ENCODE measurements at places on chromosomes 5 and 9.
A peak's percentile ranks its signal among the peaks of the same experiment; 100 is the strongest.

DNA sequence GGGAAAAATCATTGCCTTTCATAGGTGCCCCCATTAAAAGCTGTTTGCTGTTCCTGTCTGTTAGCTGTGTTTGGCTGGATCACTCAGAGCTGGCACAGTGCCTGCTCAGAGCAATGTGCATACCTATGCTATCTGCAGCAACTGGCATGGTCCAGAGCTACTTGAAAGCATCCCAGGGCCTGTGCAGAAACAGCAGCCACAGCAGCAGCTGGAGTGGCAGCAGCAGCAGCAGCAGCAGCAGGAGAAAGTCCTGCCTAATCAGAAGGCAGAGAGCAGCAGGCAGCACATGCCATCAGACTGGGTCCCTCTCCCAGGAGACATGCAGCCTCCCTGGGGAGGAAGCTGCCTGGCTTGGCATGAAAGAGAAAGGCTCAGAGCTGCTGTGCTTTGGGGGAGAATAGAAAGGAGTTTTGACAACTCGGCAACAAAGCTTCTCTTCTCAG lies 243.8 kb upstream of the WWC1 start:
- DNase-seq = no peak

- no peak for DNase-seq
Observed at GRCh38 chr5:107990881-107991810, 320.4 kb upstream of the EFNA5 start.

DNA sequence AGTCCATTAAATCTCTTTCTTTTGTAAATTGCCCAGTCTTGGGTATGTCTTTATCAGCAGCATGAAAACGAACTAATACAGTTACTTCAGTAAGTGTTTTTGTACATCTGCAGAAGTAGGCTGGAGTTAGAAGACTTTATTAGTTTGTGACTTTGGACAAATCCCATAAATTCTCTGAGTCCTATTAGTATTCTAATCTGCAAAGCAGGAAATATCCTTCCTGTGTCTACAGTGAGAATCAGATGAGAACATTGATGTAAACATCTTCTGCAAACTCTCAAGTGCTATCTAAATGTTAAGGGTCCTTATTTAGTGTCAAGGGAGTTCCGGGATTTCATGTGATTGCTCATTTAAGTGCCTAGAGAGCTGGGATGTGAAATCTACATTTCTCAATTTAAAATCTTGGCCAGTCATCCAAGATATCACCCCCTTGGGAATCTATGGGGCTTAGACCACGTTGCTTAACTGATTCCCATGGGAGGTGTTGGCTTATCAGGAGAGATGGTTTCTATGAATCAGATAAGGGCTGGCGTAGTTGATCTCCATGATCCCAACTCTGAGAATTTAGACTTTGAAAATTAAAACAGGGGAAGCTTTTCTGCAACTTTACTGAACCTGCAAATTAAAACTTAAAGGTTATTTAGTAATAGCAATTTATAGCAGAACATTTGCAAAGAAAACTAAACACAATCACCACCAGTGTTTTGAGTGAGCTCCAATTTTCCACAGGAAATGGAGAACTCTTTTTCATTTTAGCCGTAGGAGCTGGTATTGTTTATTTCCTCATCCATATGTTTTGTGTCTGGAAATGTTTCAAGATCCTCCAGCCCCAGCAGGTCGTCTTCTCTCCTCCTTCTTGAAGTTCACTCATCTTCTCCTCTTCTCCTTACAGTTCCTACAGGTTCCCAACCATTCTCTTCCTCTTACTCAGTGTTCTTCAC lies 241.6 kb upstream of the CD180 start:
- no peak for DNase-seq

DNA sequence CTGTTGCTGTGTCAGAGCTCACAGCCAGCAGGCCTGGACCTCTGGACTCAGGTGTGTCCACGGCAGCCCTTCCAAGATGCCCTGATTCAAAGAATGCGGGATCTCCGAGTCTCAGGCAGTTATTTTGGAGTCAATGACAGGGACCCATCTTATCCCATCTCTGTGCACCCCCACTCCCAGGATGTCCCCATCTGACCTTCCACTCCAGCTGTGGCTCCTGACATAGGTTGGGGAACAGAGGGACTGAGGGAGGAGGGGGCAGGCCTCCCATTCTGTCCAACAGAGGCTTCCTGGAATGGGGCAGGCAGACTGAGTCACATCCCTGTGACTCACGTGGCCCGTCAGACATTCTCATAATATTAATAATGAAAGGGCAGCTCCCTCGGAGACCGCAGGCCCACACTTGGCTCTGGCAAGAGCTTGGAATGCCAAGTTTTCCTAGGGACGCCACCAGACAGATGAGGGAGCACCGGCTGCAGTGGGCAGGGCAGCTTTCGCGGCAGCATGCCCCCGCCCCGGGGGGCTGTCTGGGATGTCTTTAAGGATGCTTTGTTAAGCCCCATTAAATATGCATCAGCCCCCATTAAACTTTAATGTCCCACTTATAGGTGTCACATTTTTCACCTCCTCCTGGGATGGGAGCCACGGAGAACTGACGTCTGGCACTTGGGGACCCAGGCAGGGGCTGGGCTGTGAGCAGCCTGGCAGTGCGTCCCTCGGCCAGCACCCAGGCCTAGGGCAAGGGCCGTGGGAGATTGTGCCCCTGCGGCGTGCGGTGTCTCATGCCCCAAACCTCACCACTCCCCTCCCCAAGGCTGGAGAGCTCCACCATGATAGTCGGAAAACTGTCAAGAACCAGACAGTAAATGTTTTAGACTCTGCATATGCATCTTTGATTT lies 23.6 kb upstream of the FIBCD1 start:
- DNase-seq = no peak

- no peak for DNase-seq
Observed at GRCh38 chr9:136062657-136063439, 32.2 kb downstream of the NACC2 start.

DNA sequence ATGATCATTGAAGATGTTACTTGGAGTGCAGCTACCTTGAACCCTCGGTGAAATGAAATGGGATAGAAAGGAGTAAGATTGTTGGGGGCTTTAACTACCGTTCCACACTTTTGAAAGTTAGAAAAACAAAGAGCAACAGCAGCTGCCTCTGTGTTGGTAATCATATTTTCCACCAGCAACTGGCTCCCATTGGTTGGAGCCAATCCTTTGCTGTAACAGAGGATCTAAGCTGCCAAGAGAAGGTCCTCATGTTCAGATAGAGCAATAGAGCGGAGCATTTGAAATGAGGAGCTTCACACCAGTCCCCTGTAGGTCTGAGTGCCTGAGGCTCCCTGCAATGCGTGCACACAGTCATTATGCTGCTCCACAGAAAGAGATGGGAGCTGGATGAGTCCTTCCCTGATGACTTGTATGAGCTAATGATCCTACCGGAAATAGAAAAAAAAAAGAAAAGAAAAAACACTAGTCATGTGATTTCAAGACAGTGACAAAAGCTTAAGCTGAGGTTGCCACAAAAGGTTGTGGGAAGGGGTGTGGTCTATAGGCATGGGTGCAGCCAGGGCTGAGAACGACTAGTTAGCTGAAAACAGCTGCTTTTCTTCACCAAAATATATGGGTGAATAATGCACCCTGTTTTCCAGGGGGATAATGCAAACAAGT lies 300.7 kb downstream of the MLLT3 start:
- DNase-seq = no peak

GRCh38 chr5:125421006-125421405 lies 674.6 kb upstream of the ZNF608 start:
- DNase-seq = no peak

- DNase-seq = no peak
Observed at GRCh38 chr5:101915554-101915953, 380.5 kb downstream of the SLCO4C1 start.

DNA sequence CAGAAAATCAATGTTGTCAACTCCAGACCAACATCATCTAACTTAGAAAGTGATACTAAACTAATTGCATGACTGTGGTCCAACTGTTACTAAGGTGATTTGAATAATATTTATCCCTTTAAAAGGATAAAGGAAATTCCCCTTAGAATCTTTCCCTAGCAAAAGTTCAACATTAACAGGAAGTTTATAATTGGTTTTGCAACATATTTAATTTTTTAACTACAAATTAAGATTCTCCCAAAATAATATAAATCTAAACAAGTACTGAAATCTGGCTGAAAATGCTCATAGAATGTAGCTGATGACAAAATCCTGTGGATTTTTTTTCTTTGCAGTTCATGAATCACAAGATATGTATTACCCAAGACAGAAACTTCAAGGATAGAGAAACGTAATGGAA lies 151.4 kb downstream of the LPAR1 start:
- DNase-seq = no peak

- DNase-seq = no peak
Observed at GRCh38 chr5:17355586-17356346, 138.3 kb downstream of the BASP1 start.

DNA sequence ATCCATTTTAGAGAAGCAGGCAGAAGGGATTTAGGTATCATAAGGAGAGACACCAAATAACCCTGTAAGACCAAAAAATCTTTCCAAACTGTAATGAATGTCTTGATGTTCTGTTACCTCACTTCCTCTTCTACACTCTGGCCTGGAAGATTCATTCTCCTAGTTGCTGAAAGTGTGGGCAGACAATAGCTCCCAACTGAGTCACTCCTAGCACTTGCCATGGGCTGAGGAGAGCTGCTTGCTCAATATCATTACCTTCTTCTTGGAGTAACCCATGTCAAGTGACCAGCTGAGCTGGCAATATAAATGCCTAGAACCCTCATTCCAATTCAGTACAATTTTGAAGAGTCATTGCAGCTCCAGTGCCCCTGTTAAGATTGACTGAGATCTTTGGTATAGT lies 1985.5 kb upstream of the CDH6 start:
- no peak for DNase-seq

DNA sequence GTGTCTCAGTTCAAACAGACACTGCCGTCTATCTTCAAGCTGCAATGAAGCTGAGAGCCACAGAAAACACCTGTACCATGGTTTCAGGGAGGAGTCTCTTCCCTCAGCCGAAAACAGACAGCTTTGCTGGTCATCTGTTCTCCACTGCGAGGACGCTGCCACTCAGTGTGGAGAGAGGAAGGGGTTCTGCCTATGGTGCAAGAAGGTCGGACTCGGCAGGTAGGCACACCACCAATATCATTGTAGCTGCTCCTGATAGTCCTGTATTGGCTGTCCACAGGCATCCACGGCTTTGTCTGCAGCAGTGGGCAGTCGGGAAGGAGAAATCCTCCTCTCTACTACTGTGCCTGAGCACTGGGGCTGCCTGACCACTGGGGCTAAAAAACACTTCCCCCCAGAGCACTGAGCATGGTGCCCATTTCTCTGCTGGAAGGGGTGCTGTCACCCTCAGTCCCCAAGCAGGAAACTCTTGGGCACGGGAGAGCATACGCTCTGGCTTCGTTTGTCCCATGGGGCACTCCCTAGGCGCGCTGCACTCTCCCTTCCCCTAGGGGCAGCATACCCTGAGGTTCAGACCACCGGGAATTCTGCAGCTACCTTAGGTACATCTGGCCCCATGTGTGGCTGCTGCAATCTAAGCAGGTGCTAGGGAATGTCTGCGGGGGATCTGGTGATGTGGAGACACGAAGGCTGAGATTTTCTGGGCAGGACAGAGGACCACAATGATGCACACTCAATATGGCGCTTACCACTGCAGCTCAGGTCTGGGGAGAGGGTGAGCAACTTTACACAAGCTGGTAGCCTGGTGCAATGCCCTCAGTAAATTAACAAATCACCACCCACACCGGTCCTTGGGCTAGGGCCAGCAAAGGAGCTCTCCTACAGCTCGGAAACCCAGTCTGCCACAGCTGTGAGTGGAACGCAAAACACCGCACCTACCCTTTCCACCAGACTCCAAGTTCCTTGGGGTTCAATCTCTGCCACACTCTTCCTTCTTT lies 880.9 kb upstream of the SEMA6A start:
- peak; percentile 14 for DNase-seq

DNA sequence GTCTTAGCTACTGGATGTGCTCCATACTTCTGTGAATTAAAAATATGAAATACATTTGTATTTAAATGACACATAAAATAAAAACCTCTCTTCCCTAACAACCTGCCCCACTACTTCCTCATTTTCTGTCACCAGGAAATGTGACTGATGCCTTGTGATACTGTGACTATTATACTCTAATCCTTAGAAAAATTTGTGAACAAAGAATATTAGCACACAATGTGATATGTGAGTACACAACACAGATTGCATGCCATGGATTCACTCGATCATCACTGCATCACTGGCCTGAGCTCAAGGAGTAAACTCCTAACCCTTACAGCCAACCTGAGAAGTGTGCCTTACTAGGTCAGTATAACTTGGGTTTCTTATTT lies 281.0 kb downstream of the EFNA5 start:
- no peak for DNase-seq

DNA sequence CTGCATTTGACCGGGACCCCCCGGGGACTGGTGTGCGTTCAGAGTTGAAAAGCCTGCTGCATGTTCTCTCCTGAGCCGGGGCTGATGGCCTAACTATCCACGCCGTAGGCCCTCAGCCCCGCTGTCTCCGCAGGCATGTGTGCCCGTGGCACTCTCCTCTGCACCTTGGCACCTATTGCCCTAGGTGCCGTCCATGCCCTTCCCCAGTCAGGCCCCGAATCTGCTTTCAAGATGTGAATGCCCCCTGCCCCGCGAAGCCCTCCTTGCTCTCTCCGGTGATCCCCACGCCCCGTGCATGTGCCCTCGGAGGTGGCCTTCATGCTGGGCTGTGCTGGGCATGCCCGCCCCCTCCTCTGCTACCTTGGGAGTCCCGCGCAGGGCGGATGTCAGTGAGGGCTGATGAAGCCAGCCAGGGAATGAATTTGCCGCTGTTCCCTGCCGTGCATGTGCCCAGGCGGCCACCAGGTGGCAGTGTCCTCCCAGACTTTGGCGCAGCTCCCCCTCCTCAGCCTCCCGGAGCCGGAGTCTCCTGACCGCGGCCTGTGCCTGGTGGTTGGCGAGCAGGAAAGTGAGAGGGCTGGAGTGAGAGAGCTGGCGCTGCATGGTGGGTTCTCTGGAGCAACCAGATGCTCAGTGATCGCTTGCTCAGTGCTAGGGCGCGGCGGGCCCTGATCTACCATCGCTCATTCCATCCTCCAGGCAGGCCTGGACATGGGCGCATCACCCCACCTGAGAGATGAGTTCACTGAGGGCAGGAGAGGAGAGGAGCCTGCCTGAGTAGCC lies 112.9 kb upstream of the LMX1B start:
- DNase-seq = peak; percentile 69

GRCh38 chr9:84636436-84636835 lies 33.1 kb upstream of the NTRK2 start:
- DNase-seq = no peak

Measured in NCI-H1092 treated with DMSO at 0.1 percent for 48 hours (cell line).